Metanephros (tissue), 2 donors: ENCODE measurements at places on chromosomes 3 and 15. TPM values are rescaled to one million over a fixed set of nuclear protein-coding genes. Genes with fewer than 3 reads are reported as not detected.

Gene SNX33
- 12.4 TPM for total RNA-seq

Gene CA12
- total RNA-seq: 178 TPM

Gene RTP4
- 1.7 TPM for total RNA-seq

Gene CMTM6
- 57.7 TPM for total RNA-seq

Gene MED12L
- total RNA-seq: 5.9 TPM

Gene RTP3
- total RNA-seq: not detected

Gene SLC22A13
- 6.1 TPM for total RNA-seq

Gene ITIH3
- 8.6 TPM for total RNA-seq

Gene CSPG4
- 45.7 TPM for total RNA-seq

Gene CRYGS
- 2.9 TPM for total RNA-seq

Gene KCNAB1
- total RNA-seq: 3.0 TPM

Gene TMC3
- not detected for total RNA-seq

Gene A4GNT
- total RNA-seq: not detected

Gene ARGFX
- not detected for total RNA-seq

Gene DAZL
- not detected for total RNA-seq

Gene EBLN2
- 12.1 TPM for total RNA-seq

Gene SEMA4B
- total RNA-seq: 66.7 TPM

Gene SLC51A
- total RNA-seq: 1.9 TPM

Gene FAM81A
- 7.8 TPM for total RNA-seq

Gene PLD1
- total RNA-seq: 29.8 TPM

Gene SNTN
- 0.12 TPM for total RNA-seq

Gene TRIM71
- total RNA-seq: 6.9 TPM

Gene CERS3
- 0.06 TPM for total RNA-seq

Gene BTBD1
- 88.0 TPM for total RNA-seq

Gene GOLGA6A
- not detected for total RNA-seq

Gene RPP25
- 3.0 TPM for total RNA-seq

Gene NRROS
- 7.6 TPM for total RNA-seq

Gene CFAP100
- 0.93 TPM for total RNA-seq

Gene TLR9
- total RNA-seq: not detected

Gene TMEM212
- total RNA-seq: not detected

Gene MNS1
- 2.5 TPM for total RNA-seq

Gene ARIH2
- total RNA-seq: 86.1 TPM

Gene IL16
- 6.7 TPM for total RNA-seq

Gene PAQR9
- 0.12 TPM for total RNA-seq

Gene WNT7A
- not detected for total RNA-seq

Gene THPO
- total RNA-seq: 0.88 TPM

Gene FOXB1
- not detected for total RNA-seq

Gene IL17RD
- 45.2 TPM for total RNA-seq

Gene GRK7
- total RNA-seq: not detected

Gene MAPKAPK3
- 65.6 TPM for total RNA-seq

Gene PLSCR2
- 0.47 TPM for total RNA-seq

Gene SNURF
- total RNA-seq: 59.5 TPM

Gene HRG
- total RNA-seq: 0.88 TPM

Gene REC114
- total RNA-seq: not detected

Gene NANOGP8
- total RNA-seq: 1.7 TPM

Gene MORC1
- 0.35 TPM for total RNA-seq

Gene CLDN1
- total RNA-seq: 36.4 TPM

Gene C15orf39
- total RNA-seq: 15.1 TPM

Gene PGBD4
- total RNA-seq: 2.0 TPM

Gene C2CD4A
- 0.35 TPM for total RNA-seq

Gene INTS14
- 40.5 TPM for total RNA-seq

Gene NTRK3
- total RNA-seq: 27.2 TPM

Gene CHRNA7
- 5.0 TPM for total RNA-seq
